ENCODE measurements at places on chromosomes 2 and 18.

- no peak for DNase-seq
Measured at GRCh38 chr2:240701091-240701735, 9.5 kb downstream of the AQP12A start.

DNA sequence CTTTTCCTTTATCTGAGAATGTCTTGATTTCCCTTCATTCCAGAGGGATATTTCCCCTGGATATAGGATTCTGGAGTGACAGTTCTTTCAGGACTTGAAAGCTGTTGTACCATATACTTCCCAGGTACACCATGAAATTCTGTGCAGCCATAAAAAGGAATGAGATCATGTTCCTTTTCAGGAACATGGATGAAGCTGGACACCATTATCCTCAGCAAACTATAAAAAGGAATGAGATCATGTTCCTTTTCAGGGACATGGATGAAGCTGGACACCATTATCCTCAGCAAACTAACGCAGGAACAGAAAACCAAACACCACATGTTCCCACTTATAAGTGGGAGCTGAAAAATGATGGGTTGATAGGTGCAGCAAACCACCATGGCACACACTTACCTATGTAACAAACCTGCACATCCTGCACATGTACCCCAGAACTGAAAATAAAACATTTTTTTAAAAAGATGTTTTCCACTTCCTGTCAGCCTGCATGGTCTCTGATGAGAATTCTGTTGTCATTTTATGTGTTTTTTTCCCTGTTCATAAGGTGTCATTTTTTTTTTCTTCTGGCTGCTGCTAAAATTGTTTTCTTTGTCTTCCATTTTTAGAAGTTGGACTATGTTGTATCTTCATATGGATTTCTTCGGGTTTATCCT is 133.3 kb downstream of the DNAH6 start:
- DNase-seq = no peak

DNA sequence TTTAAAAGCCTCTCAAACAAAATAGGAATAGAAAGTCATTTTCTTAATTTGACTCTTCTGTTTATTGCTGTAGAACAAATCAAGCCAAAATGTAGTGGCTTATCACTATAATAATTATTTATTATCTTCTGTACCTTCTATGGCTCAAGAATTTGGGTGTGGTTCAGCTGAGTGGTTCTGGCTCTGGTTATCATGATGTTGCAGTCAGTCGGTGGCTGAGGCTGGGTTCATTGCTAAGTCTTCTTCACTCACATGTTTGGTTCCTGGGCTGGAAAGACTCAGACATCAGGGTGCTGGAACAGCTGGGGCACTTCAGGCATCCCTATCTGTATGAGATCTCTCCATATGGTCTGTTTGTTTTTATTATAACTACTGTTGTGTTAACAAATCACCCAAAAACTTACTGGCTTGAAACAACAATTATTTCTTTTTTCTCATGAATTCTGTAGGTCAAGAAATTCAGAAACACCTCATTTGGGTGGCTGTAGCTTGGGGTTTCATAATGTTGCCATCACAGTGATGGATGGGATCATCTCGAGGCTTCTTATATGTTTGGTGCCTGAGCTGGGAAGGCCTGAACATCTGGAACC is 242.6 kb upstream of the FBXO11 start:
- DNase-seq = no peak

DNA sequence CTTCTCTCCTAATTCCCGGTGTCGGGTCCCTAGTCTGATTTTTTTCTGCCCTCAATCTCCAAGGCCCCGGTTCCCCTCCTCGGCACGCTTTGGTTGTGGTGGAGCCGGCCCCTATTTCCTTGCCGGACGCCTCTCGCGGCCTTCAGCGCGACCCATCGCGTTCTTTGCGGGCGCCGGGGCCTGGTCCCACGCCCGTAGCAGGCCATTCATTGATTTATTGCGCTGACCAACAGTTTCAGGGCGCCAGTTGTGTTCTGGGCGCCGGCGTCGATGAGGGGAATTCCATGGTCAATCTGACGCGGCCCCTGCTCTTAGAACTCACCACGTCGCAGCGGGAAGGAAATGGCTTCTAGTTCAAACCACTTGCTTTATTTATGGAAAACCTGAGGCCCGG is 396 bp downstream of the CNOT9 start:
- peak; percentile 52 for DNase-seq

All from fibroblast of skin of back (primary cell).